Right lung (tissue), 10 donors: ENCODE measurements at places on chromosomes 11 and 22. TPM values are rescaled to one million over a fixed set of nuclear protein-coding genes. Genes with fewer than 3 reads are reported as not detected.
A peak's percentile ranks its signal among the peaks of the same experiment; 100 is the strongest.

The NFAM1 gene
- polyA plus RNA-seq: 0.60 TPM

The CLCF1 gene
- polyA plus RNA-seq: 13.7 TPM

The LYVE1 gene
- polyA plus RNA-seq: 134 TPM

The TRIM48 gene
- not detected for polyA plus RNA-seq

The MMP12 gene
- not detected for polyA plus RNA-seq

The PATE4 gene
- 0.26 TPM for polyA plus RNA-seq

The TRPC6 gene
- polyA plus RNA-seq: 51.3 TPM

The MPEG1 gene
- 14.7 TPM for polyA plus RNA-seq

The TUB gene
- polyA plus RNA-seq: 26.8 TPM

- DNase-seq: no peak
Observed at GRCh38 chr22:36285017-36285416, 32.1 kb downstream of the APOL1 start.

DNA sequence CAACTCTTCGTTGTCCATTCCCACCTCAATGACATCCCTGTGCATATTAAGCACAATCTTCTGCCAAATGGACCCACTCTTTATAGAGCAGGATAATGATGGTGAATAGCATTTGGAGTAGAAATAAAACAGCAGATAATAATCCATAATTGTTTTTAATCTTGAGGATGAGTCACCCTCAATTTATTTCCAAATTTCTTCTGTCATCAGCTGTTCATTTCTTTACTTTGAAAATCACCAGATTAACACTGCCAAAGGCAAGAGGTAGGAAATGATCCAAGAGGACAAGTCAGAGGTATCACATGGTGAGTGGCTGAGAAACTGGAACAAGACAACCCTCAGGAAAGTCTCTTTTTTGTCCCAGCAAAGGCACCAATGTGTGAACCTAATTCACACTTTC lies 7.3 kb upstream of the AMBRA1 start:
- no peak for DNase-seq

DNA sequence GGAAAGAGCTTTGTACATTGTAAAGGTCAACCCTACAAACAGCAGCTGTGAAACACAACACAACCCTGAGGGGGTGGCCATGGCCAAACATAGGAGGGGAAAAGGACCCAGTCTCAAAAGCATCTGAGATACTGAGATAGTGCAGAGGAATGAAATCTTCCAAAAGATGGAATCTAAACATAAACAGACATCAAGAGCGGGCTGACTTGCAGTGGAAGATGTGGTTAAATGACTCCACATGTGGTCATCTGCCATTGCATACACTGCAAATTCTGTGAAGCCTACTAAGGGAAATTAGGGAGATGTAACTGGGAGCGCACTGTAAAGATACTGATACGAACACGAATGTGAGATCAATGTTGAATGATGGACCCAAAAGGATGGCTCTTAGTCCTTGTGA lies 22.0 kb downstream of the BDNF start:
- DNase-seq: no peak

DNA sequence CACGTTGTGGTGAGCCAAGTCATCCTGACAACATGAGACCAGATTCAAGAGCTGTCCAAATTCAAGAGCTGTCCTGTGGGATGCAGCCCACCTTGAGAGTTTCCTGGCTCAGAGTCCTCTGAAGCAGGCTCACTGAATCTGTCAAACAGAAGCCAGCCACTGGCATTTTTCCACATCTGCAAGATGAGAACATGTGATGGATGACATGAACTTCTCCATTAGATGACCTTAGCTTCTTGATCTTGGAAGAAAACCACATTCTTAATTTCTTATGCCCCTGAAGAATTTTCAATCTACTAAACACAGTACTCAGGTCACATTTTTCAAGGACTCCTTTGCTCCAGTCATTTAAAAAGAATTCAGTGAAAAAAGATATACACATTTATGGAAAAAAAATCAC lies 291.0 kb downstream of the GUCY1A2 start:
- DNase-seq: no peak

DNA sequence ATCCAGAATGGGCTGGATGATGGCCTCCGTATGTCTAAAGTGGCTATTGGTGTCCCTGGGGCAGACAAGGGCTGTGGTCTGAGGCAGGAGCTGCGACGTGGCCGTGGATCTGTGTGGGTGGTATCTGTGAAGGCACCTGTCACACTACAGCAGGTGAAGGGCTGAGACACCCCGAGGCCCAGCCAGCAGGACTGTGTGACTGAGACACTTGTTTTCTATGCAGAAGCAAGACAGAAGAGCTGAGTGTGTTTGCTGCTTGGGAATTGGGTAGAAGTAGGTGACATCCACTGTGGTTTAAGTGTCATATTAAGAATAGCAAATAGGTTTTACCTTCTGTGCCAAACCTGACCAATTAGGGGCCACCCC lies 35.0 kb downstream of the AMPD3 start:
- DNase-seq: no peak

DNA sequence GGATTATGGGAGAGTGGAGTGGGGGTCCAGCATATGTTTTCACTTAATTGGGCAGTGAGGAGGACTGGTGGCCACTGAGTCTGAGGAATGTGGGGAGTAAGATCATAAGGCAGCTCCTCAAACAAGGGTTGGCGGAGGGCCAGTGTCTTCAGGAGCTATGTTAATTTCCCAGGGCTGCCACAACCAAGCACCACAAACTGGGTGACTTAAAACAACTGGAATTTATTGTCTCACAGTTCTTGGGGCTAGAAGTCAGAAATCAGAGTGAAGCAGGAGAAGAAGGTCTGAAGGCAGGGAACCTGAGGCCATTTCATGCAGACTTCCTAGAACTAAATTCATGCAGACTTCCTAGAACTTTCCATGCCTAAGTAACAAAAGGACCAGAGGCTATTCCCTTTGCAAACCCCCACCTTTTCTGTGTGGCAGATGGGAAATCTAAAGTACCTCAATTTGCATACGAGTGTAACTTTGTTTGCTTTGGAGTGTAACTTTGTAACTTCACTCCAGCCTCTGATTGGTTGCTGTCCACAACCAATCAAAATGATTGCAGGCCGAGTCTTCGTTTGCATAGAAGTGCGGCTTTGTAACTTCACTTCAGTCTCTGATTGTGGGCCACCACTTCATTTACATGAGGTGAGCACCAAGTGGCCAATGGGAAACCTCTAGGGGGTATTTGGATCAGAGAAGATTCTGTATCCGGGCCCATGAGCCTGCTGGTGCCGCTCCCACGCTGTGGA lies 50.5 kb upstream of the ZBED5 start:
- DNase-seq: no peak

- no peak for DNase-seq
Observed at GRCh38 chr11:48099916-48100446, 116.6 kb upstream of the OR4B1 start.

GRCh38 chr11:71154261-71154805 lies 98.0 kb downstream of the SHANK2 start:
- DNase-seq: no peak

GRCh38 chr11:1757861-1758610 lies 5.7 kb downstream of the CTSD start:
- DNase-seq: no peak

DNA sequence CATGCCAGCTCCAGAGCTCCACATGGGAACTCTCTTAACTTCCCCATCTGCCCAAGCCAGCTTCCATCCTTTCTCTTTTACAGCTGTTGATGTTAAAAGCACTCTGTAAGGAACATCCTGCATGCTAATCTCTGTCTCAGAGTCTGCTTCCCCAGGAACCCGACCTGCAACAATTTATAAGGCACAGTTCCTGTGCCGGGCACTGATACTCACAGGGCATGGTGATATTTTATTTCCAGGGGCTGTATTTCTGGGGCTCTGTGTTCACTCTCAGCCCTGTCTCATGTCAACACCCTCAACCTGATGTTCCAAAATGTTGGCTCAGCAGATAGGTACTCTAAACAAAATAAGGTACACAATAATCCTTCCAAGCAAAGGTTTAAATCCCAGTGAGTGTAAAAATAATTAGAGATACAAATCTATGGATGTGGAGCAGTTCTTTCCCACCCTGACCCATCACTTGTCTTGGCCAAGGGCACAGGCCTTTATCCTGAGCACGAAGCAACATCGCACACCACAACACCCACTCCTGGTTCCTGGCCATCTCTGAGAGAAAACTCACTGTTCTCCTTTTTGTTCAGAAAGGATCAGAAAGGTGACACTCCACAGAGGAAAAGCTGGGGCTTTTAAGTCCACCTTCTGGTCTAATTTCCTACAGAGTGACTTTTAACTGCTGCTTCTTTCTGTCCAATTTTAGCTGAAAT lies 44.8 kb upstream of the C11orf87 start:
- no peak for DNase-seq

DNA sequence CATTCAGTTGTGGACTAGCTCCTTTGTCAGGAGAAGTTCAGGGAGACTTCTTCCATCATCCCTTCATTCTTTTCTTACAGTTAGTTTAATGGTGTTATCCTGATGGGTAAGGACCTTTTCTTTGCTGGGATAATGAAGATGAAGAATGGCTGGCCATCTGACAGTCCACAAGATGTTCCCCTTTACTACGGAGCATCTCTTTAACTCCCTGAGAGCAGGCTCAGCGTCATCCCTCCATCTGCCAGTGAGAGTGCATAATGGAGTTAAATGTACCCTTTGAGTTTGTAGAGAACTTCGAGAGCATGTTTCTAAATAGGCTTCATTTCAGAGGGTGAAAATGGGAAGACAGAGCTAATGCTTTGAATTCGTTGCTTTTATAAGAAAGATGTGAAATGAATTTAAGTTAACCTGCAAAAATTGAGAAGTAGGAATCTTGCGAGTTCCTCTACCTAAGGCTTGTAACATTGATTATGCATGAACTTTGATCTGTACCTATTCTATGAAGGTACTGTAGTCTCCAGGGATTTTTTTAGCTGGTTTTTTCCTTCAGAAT lies 1.7 kb downstream of the EP300 start:
- DNase-seq: peak; percentile 13

- peak; percentile 2 for DNase-seq
Observed at GRCh38 chr11:82315093-82315492, 418.6 kb downstream of the FAM181B start.

DNA sequence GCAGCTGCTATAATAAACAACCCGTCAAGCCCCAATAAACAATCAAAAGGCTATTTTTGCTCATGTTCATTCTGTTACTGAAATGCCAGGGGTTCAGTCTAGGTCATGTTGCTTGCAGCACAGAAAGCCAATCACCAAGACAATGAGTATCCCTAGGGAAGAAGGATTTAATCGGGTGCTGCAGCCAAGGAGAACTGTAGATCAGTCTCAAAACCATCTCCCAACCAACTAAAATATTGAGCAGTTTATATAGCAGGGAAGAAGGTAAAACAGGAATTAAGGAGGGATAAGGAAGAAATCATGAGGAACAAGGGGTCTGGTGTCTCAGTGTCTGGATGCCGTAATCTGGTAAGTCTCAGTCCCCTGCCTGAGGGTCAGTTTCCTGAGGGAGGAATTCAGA lies 169.5 kb downstream of the BLID start:
- DNase-seq: no peak

- DNase-seq: no peak
Observed at GRCh38 chr11:18468961-18469360, 13.3 kb downstream of the LDHAL6A start.

GRCh38 chr11:44823006-44823405 lies 96.2 kb downstream of the TSPAN18 start:
- DNase-seq: no peak

DNA sequence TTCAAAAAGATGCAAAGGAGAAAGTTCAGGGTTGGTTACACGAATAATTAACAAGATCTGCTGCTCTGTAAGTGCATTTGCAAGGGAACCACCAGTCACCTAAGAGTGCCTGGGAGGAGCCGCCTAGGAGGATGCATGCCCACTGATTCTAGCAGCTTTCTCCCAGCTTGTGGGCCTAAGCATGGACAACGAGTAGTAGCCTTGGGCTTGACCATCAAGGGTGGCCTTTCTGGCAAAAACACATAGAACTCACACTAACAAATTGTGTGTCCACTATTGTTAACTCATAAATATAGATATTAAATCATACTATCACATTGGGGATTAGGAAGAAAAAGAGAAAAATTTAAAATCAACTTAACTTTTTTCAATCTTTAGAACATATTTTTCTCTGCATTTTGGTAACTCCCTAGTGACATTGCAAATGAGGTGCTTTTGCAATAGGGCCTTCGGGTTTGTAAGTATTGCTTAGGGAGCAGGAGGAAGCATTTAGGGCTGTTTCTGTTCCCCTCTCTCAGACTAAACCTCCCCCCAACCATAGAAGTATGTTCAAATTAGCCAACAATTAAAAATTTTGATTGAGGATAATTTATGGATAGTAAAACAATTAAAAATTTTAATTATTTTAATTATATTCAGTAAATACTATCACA lies 57.3 kb upstream of the CEP295 start:
- no peak for DNase-seq

GRCh38 chr22:27388090-27388600 lies 413.4 kb downstream of the MN1 start:
- no peak for DNase-seq

- DNase-seq: no peak
Observed at GRCh38 chr22:45503816-45504372, 1.2 kb downstream of the FBLN1 start.

GRCh38 chr11:76637491-76638269 lies 32.9 kb downstream of the LRRC32 start:
- DNase-seq: no peak

DNA sequence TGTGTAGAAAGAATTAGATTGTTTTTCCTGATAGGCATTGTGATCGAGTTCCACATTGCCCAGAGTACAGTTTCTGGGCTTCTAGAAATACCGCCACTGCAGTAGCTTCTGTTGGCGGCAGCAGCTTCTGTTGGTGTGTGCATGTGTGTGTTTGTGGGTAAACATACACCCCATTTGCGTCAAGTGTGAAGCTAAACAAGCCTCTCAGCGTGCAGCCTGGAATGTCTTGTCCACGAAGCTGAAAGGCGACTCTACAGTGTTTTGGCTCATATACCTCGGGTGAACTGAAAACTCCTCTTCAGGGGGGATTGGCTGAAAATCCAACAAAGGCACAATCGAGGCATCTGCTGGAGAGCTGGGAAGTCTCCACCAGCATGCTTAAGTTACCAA lies 112.0 kb upstream of the E2F8 start:
- no peak for DNase-seq

DNA sequence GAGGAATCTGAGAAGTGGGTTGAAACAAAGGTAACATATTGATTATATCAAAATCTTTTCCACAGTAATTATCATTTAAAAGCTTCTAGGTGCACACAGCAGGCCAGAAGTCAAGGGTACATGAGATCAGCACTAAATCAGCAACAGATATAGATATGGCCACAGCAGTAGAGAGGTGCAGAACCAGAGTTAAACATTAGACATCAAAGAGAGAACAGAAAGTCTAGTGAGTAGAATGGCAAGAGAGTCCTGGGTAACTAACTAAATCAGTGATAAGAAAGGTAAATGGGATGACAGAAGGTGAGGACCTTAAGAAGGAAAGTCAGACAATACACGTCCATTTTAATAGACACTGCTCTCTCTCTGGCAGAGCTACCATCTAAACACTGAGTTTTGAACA lies 119.5 kb upstream of the GRIA4 start:
- DNase-seq: no peak
